ENCODE measurements at places on chromosomes 4 and X. TPM values are rescaled to one million over a fixed set of nuclear protein-coding genes. Genes with fewer than 3 reads are reported as not detected.

HPGD gene
- total RNA-seq: not detected

AKAP14 gene
- total RNA-seq: not detected

RASGEF1B gene
- total RNA-seq: not detected

SMC1A gene
- 36.7 TPM for total RNA-seq

PCYT1B gene
- total RNA-seq: 3.2 TPM

RIPPLY1 gene
- not detected for total RNA-seq

XAGE2 gene
- not detected for total RNA-seq

COL25A1 gene
- 0.17 TPM for total RNA-seq

DKK2 gene
- 0.30 TPM for total RNA-seq

UGT8 gene
- 0.17 TPM for total RNA-seq

NEIL3 gene
- 11.1 TPM for total RNA-seq

CYP2U1 gene
- total RNA-seq: 5.2 TPM

PNMA5 gene
- total RNA-seq: not detected

CT45A2 gene
- not detected for total RNA-seq

NWD2 gene
- total RNA-seq: not detected

OPN1MW gene
- not detected for total RNA-seq

GIMD1 gene
- total RNA-seq: not detected

PALLD gene
- 51.1 TPM for total RNA-seq

PNCK gene
- 0.15 TPM for total RNA-seq

RXFP1 gene
- total RNA-seq: 0.15 TPM

IDH3G gene
- 96.8 TPM for total RNA-seq

DUSP21 gene
- total RNA-seq: not detected

ATP2B3 gene
- not detected for total RNA-seq

FABP2 gene
- total RNA-seq: not detected

CRMP1 gene
- total RNA-seq: 2.1 TPM

KIT gene
- 0.17 TPM for total RNA-seq

SOD3 gene
- 4.5 TPM for total RNA-seq

IL1RAPL1 gene
- 0.45 TPM for total RNA-seq

SCML2 gene
- 1.2 TPM for total RNA-seq

TLR7 gene
- not detected for total RNA-seq

BEX2 gene
- 0.89 TPM for total RNA-seq

RHOXF1 gene
- not detected for total RNA-seq

SLC4A4 gene
- 1.5 TPM for total RNA-seq

ARHGAP36 gene
- total RNA-seq: not detected

SUPT20HL1 gene
- total RNA-seq: not detected

EREG gene
- 5.9 TPM for total RNA-seq
